A375 (cell line): ENCODE measurements at places on chromosomes 7 and 10. TPM values are rescaled to one million over a fixed set of nuclear protein-coding genes. Genes with fewer than 3 reads are reported as not detected.

Gene NYAP1
- total RNA-seq = 0.08 and 0.42 TPM in 2 replicates

Gene DTX2
- 12.4 and 19.7 TPM in 2 replicates for total RNA-seq

Gene COL17A1
- 0.57 and 3.7 TPM in 2 replicates for total RNA-seq

Gene RP9
- 51.4 and 57.6 TPM in 2 replicates for total RNA-seq

Gene STK32C
- total RNA-seq = 17.8 and 23.6 TPM in 2 replicates

Gene PNLIPRP3
- total RNA-seq = 0.03 TPM in 1 of 2 replicates, not detected in the other

Gene MACC1
- total RNA-seq = 0.08 and 0.19 TPM in 2 replicates

Gene BBS9
- 2.5 and 5.5 TPM in 2 replicates for total RNA-seq

Gene ACSL5
- 1.4 and 2.0 TPM in 2 replicates for total RNA-seq

Gene RAPGEF5
- 4.4 and 6.5 TPM in 2 replicates for total RNA-seq
